ENCODE measurements at places on chromosomes 16 and 17.

- DNase-seq, result peak; percentile 55
These were observed 231.5 kb downstream of the MRTFB start for GRCh38 chr16:14302399-14303181.

GRCh38 chr17:72639711-72640110, 452.8 kb downstream of the SLC39A11 start:
- no peak for DNase-seq

GRCh38 chr16:50550866-50551641, 2.9 kb downstream of the NKD1 start:
- DNase-seq, result no peak

DNA sequence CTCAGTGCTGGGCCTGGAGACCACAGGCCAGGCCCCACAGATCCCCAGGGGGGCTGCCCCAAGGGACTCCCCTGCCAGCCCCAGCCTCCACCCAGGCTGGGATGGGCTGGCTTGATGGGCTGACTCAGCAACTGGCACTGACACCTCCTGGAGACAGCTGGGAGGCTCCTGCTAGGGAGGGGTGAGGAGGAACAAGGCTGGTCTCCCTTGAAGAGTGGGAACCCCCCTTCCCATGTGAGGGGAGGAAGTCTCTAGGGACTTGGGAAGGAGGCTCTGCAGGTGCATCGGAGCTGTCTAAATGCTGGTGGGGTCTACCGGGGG, 10.4 kb downstream of the NHERF1 start:
- no peak for DNase-seq

GRCh38 chr16:64951193-64951592, 170.7 kb downstream of the CDH11 start:
- DNase-seq, result no peak

DNA sequence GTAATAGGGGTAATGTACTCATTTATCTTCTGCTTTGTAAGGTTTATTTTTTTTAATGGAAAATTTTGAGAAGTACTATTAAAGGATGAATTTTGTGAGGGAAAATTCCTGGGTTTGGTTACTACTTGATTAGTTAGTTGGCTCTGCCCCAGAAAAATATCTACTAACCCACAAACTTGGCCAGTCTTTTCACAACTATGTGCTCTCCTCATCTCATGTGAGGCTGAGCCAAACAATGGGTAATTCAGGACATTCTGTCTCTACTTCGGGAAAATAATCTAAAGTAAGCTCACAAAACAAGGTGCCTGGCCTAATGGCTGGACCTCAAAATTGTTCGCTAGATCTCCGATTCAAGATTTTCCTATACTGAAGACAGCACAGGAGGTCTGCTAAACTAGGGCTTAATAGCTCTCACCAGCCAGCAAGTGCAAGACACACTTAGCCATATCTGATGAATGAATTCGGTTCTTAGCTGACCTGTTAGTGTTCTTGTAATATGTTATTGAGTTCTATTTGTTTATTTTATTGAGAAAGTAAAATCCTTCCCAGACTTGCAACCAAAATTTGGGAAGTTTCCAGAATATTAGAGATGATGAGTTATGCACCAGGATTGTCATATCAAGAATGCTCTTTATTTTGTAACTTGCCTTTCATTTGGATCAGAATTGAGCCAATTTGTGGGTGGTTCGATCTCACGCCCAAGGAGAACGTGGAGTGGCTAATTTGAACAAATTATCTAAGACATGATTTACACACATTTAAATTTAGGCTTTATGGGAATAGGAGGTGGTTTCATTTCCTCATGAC, 5.7 kb downstream of the KCNJ16 start:
- no peak for DNase-seq

DNA sequence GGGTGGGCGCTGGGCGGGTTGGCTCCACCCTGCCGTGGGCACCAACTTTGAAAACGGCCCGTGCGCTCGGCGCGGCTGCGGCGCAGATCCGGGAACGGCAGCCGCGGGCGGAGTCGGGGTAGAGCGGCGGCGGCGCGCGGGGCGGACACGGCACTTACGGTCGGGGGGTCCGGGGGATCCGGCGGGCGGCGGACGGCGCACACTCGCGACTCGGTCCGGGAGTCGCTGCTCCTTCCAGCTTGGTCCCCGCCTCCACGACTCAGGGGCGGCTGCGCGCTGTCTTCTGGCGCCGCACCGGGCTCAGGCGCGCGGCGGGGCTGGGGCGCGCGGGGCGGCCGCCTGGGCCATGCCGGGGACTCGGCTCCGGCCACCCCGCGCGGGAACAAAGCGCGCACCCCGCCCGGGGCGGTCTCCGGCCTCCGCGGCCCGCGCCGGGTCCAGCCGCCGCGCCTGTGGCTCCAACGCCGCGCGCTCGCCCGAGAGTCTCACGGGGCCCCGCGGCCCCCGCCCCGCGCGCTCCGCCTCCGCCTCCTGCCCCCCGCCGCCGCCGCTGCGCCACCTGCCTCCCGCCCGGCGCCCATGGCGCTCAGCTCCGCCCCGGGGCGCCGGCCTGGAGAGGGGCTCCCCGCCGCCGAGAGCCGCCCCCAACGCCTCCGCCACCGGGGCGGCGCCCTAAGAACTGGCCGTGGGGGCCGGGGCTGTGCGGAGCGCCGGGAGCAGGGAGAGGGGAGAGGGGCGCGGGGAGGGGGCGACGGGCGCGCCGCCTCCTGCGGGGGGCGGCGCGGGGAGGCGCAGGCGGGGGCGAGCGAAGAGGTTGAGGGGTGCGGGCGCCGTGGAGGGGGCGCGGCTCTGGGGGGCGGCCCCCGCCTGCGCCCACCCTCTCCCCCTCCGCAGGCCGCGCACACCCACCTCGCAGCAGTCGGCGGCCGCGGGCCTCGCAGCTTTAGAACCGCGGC, 35.9 kb downstream of the CBFA2T3 start:
- peak; percentile 15 for DNase-seq

- no peak for DNase-seq
These were observed 31.9 kb upstream of the CPNE2 start for GRCh38 chr16:57060323-57061083.
